ENCODE measurements at places on chromosomes 1 and 21.

GRCh38 chr1:172492421-172492820 lies 40.5 kb upstream of the SUCO start:
- no peak for ATAC-seq

GRCh38 chr1:224795591-224795990 lies 133.9 kb upstream of the DNAH14 start:
- ATAC-seq, result no peak

DNA sequence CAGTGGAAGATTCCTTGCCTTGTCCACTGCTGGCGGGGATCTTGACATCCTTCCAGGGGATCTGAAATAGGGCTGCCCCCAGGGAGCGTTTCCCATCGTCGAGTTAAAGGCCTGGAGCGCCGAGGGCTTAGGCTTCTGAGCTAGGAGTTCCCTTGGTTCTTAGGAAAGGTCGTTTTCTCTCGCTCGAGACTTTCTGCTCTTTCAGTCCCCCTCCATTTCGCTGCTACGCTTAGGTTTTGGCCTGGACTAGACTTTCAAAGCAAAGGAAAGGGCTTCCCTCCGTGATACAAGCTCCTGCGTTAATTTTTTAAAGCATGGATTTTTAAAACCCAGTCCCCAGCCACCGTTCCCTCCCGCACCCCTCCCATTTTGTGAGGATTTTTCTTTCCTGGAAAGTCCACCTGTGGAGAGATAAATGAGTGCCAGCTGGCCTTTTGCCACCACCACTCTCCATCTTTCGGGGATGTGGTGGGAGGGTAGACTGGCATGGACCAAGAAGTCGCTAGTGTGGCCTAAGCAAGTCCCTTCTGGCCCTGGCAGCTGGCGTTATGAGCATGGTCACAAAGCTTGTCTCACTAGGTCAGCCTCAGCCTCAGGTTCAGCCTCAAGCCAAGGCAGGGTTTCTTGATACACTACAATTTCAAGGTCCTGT lies 9.2 kb downstream of the NR5A2 start:
- no peak for ATAC-seq

GRCh38 chr1:105865546-105865945 lies 1190.9 kb upstream of the PRMT6 start:
- no peak for ATAC-seq

DNA sequence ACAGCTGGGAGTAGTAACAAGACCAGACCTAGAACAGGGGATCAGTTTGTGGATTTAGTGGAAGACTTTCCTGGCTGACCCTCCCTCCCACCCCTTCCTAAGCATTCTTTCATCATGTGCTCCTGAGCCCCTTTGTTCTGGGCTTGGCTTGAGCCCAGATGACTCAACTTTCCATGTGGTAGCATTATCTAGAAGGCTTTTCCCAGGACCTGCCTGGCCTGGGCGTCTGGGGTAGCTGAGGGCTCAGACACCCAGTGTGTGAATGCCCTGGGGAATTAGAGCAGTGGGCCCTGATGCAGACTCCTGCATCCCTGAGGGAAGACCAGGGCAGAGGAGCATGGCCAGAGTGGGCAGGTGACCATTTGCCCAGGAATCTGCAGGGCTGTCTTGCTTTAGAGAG lies 44.1 kb upstream of the TSPAN2 start:
- no peak for ATAC-seq

DNA sequence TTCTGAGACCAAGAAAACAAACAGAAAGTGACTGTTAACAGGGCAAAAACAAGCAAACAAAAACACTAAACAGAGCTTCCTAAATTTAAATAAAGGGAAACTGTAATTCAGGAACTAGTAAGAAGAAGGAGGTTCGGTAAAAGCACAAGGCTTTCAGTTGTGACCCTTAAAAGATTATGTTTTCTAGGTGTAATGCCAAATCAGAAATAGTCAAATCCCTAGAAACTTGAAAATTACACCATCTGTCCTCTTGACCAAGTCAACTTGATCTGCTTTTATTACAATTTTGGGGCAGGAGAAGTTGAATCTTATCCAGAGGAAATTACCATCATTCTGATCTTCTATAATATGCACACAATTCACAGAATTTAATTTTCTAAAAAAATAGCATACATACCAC lies 754.0 kb upstream of the ADGRL4 start:
- ATAC-seq, result no peak

DNA sequence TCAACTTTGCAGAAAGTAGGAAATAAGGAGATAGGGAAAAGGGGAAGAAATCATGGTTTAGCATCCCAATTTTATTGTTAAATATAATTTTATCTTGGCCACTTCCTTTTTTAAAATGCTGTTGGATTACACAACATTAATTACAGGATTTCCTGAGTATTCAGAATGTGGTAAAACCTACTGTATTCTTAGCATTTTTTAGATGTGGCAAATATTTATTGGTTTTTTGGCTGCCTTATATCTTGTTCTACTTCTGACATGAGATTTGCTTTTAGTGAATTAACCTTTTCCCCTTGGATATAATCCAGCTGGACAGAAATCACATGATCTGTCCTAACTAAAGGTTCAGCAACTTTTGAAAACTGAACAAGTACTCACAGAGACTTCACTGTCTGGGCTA lies 104.9 kb downstream of the PTGS2 start:
- no peak for ATAC-seq

DNA sequence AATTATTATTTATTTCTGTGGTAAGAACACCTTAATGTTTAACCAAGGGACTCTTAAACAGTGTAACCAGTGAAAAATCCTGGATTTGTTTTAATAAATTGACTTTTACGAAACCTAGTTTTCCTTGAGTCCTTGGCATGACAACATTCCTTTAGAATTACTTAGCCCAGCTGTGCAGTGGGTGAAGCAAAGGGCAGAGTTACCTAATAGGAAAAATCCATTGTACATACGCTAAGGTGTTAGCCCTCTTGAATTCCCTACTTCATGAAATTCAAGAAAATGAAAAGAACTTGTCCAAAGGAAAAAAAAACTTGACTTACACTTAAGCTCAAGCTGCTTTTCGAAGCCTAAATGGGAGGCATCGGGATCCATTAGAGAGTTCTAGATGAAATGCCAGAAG lies 852.0 kb upstream of the ADAMTS5 start:
- ATAC-seq, result peak; percentile 43

All from gastroesophageal sphincter (tissue), 4 donors.